Left ventricle myocardium superior (tissue), 1 donor: ENCODE measurements at places on chromosomes 7 and 10. TPM values are rescaled to one million over a fixed set of nuclear protein-coding genes. Genes with fewer than 3 reads are reported as not detected.

The SLC13A1 gene
- not detected for total RNA-seq

DNA sequence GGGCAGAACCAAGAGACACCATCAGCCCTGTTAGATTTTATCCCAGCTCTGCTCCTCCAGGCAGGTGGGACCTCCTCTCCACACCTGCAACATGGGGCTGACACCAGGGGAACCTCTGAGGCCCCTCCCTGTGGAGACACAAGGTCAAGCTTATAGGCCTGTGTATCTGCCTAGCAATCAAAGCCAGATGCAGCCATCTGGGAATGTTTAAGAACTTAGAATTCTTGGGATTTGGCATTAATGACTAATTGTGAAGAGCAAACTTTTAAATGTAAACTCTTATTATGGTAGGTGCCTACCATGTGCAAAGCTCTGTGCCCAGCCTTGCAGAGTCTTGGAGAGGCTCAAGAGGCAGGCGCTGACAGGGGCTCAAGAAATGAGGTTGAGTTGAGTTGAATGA lies 52.1 kb downstream of the TBATA start:
- DNase-seq = no peak

GRCh38 chr7:111393011-111393754 lies 169.1 kb downstream of the IMMP2L start:
- DNase-seq = no peak

DNA sequence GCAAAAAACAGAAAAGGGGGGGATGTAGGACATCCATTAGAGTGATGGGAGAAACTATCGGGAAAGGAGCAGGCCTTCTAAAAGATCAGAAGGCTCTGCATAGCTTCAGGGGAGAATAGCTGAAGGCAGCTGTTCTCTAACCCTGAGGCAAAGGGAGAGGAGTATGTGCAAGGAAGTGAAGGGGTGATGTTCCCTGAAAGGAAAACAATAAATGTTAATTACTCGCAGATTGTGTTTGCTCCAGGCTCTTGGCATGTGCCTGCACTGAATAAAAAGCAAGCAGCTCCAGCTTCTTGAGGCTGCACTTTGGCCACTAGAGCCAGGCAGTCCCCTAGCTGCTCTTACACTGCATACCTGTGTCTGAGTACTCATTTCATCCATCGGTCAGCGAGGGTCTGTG lies 14.4 kb upstream of the STARD3NL start:
- DNase-seq = no peak

The MORN4 gene
- total RNA-seq = 8.7 TPM

DNA sequence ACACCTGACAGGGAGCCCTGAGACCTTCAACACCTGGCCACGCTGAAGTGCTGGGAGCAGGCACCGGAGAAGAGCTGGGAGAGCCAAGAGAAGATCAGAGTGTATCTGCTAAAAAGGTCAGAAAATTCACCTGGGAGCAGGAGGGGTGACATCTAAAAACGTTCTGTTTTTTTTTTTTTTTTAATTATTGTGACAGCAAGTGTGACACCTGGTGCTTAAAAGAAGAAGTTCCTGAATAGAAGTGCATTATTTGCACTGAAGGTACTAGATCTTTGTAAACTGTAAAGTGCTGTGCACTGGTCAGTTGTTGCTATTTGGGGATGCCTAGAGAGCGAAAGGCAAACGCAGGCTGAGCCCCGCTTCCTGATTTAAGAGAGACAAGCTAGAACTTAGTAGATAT lies 422.0 kb downstream of the PLXNA4 start:
- no peak for DNase-seq

The OPALIN gene
- not detected for total RNA-seq

- no peak for DNase-seq
Observed at GRCh38 chr10:6607778-6608177, 27.7 kb upstream of the PRKCQ start.

DNA sequence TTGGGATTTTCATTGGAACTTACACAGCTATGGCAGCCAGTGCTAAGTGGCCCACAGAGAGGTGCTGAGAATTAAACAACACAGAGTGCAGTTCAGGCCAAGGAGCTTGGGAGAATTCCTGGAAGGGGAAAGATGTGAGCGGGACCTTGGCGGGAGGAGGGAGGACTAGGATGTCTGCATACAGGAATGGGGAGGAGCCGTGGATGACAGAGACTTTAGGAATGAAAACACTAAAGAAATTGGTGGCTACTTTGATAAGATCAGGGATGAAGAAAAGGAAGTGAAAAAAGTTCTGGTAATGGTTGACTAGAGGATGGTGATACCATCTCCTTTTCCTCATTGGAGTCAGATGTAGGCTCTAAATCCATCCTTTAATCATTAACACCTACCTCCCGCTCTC lies 234.2 kb upstream of the FZD8 start:
- DNase-seq = no peak

The SH2D4B gene
- not detected for total RNA-seq

GRCh38 chr7:33926535-33926934 lies 21.2 kb downstream of the BMPER start:
- DNase-seq = no peak

The TEX47 gene
- not detected for total RNA-seq

DNA sequence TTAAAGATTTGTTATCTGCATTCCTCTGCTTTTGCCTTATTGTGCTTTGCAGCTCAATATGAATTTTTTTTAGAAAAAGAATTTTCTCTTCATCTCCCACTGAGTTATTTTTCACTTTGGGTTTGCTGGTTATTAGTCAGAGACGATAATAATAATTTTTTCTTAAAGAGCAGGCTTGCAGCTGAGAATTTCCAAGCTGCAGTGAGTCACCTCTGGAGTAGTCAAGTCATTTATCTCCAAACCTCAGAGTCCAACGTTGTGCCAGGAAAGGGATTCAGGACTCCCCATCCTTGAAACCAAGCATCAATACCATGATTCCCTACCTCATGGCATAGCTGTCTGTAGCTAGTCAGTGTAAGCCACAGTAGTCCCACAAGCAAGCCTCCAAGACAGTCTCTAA lies 15.2 kb upstream of the EGR2 start:
- no peak for DNase-seq

DNA sequence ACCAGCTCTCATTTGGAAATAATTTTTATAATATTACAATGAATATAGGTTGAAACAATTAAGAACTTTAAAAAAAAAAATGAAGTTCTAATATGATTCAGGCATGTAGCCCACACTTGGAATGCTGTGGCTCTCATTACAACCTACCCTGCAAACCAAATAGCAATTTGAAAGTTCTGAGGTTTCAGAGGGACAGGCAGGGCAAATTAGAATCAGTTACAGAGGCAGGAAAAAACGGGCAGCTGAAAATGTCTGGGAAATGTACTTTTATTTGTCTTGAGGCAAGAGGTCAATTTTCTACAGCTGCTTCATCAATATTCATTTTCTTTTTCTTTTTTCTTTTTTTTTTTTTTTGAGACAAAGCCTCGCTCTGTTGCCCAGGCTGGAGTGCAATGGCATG lies 95.3 kb downstream of the PIP4K2A start:
- DNase-seq = no peak

DNA sequence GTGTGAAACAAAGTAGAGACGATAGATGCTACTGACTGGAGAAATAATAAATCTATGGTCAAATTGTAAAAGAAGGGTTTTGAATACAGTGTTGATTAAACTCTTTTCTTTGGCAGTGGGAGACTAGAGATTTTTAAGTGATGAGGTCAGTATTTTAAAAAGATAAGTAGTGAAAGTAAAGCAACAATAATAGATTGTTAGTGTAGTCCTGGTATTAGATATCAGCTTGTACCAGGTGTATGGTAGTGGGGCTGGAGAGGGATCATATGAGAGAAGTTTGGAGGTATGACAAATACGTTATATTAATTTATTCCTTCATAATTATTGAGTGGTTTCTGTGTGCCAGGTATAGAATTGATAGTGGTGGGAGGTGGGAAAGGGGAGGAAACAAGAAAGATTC lies 25.2 kb downstream of the PHTF2 start:
- DNase-seq = no peak

DNA sequence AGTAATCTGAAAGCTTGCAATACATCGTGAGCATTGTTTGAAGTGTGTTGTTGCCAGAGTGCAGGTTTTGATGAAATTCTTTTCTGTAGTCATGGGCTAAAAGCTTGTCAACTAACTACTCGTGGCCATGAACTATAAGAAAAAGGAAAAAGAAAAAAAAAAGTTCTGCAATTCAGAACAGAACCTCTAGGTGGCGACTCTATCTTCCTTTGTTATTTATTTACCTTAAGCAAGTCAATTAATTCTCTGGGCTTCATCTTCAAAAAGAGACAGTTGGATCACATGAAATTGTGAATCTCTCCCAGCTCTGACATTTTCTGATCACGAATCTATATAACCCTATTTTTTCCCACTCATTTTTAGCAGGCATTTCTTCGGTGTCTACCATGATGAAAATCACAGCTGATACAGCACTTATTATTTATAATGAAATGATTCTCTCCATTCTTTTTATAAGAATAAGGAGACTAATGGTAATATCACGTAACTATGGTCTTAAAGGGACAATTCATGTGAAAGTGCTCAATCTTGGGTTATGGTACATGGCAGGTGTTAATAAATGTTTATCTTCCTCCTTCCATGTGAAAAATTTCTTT lies 18.8 kb downstream of the TMEM196 start:
- no peak for DNase-seq

The SPRN gene
- not detected for total RNA-seq

The CALML5 gene
- total RNA-seq = not detected

- DNase-seq = no peak
Observed at GRCh38 chr7:129949292-129950133, 3.2 kb downstream of the UBE2H start.

DNA sequence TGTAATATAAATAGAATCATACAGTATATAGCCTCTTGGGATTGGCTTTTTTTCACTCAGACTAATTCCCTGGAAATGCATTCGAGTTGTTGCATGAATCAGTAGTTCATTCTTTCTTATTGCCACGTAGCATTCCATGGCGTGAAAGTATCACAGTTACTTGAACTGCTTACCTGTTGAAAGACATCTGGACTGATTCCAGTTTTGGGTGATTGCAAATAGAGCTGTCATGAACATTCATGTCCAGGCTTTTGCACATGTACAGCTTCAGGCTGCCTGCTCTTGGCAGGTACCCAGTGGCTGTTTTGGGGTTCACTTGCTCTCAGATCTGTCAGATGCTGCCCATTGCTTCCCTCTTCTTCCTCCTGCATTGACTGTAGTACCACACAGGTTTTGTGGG lies 54.9 kb downstream of the LRGUK start:
- no peak for DNase-seq

DNA sequence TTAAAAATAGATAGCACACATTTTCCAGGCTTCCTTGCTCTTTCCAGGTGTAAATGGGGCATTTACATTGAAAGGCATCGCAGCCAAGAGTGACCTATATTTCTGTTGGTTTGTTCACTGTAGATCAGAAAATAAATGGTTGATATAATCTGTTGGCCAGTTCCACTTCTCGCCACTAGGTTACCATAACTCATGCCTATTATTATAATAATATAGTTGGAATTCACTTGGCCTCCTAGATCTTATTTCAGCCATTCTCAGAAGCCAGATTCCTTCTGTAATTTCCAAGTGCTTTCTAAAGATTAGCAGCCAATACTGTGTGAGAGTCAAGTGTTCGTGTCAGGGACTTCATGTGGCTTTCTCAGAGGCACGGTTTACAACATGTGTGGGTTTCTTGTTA lies 179.5 kb downstream of the DNAH11 start:
- DNase-seq = no peak

GRCh38 chr7:17166824-17167379 lies 131.6 kb upstream of the AHR start:
- no peak for DNase-seq

GRCh38 chr7:31432176-31432575 lies 81.7 kb upstream of the ITPRID1 start:
- no peak for DNase-seq

DNA sequence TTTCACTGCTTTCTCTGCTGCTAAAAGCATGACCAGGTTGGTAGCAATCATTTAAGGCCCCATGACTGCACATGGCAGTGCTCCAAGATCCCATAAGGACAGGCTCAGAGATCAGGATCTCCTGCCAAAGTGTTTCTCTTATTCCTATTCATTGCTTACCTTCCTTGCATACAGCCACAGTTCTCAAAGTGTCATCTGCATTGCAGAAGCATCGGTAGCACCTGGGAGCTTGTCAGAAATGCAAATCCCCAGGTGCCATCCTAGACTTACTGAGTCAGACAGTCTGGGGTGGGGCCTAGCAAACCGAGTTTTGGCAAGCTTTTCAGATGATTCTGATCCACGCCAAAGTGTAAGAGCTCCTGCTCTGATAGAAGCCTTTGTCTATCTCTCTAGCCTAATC lies 489.0 kb upstream of the AUTS2 start:
- DNase-seq = no peak

- no peak for DNase-seq
Observed at GRCh38 chr7:142886866-142887265, 1.3 kb upstream of the TRPV6 start.

DNA sequence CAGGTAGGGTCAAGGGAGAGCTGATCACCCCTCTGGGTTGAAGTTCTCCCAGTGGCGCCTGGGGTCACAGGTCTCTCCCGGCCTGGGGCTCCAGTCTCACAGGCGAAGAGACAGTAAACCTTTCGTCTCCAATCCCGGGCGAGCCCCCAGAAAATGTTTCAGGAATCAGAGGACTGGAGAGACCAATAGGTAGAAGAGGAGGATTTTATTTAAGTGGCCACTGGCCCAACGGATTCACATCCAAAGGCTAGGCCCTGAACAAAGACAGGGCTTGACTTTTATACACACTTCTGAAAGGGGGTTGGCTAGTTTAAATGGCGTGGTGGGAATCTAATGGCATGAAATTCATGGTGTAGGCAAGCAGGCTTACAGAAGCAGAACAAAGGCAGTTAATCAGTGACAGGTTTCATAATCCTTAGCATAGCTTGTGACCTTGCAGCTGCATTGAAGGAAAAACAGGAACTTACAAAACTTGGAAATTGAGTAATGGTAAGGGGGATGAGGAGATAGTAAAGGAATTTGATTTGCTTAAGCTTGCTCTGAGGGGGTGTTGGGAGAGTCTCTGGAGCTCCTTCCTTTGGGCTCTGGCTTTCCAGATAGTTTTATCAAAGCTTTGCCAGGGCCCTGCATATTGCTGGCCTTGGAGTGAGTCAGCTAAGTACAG lies 105.5 kb downstream of the TRIM24 start:
- no peak for DNase-seq

- no peak for DNase-seq
Observed at GRCh38 chr10:124225467-124226270, 132.3 kb upstream of the CHST15 start.

The MEIG1 gene
- not detected for total RNA-seq

DNA sequence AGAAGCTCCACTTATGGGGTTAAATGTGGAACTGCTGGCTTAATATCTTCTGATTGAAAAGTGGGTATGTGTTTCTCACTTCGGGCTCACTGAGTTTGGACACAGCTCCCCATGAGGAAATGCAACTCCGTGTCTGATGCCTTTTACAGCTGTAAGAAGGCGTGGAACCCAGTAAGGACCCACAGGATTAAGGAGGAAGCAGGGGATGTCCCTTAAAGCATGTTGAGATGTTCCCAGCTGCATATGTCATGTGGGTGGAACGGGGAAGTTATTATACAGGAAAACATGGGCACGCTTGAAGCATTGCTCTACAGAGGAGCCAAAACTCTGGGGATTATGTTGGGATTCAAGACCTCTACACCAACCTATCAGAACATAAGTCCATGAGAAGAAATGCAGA lies 224.4 kb downstream of the NEBL start:
- DNase-seq = no peak
